ENCODE measurements at places on chromosomes 5 and 9.

DNA sequence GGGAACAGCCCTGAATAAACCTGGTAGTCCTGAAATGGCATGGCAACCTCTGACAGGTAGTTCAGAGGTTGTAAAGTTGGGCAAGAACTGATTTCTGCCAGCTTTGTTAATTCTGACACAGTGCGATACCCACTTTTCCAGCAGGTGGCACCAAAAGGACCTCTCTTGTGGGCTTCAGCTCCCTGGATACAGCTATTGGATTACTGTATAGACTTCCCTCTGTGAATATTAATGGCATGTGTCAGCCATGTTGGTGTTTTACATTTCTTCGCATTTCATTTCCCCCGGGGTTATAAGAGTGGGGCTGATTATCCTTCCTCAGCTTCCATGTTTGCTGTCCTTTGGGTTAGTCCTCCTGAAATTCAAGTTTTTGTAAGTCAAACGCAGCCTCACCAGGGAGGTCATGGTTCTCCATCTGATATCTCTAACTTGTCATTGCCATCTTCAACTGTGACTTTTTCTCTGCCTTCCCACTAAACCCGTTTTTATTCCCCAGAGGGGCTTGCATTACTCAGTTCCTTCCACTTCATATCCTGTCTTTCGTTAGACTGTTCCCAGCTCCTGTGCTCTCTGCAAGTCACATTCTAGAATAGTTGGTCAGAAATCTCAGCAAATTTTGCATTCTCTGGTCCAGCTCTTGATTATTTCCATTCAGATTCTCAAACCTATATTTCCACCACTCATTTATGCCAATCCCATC lies 135.6 kb downstream of the LIFR start:
- peak; percentile 63 for DNase-seq

DNA sequence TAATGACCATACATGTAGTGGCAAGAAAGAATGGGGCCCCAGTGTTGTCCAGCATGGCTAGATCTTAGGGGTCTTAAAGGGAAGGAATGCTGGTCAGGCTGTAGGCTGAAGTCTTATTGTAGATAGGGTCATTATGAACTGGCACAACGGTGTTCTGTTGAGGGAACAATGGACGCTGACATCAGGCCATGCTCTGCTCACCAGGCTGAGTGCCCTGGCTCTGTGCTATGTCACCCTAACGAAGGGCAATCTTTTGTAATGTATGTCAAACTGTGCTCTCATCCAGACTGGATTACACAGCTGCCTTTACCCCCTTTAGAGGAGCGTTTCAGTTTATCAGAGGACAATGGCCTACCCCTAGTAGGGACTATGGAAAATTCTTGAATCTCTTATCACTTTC lies 14.6 kb upstream of the ZNF608 start:
- no peak for DNase-seq

GRCh38 chr5:21765406-21765805 lies 1087.7 kb downstream of the CDH12 start:
- DNase-seq, result no peak

- no peak for DNase-seq
Observed at GRCh38 chr5:124574521-124575436, 171.7 kb downstream of the ZNF608 start.

DNA sequence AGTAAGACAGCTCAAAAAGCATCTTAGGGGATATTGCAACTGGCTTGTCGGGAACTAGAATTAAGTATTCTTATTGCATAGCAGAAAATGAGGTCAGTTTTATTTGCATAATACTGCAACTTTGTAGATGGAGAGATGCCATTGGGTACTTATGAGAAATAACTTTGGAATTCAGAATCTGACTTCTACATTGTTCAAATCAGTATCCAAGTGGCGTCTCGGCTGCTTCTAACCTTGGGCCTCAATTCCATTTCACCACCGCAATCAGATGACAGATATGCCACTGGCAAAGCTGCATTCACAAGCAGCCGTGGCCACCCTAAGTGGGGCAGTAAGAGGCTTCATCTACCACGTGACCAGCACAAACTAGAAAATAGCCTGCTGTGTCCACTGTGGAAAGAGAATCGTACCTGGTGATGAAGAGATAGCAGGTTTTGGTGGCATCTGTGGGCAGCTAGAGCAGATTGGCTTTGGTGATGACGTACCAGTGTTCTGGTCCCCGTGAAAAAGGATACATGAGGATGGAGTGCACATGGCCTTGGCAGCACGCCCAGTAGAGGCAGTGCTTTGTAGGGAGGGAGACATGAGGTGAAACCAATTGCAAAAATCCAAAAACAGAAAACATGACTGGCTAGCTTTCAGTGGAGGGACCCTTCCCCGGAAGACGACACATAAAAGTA lies 116.6 kb downstream of the KLHL3 start:
- DNase-seq, result peak; percentile 84

DNA sequence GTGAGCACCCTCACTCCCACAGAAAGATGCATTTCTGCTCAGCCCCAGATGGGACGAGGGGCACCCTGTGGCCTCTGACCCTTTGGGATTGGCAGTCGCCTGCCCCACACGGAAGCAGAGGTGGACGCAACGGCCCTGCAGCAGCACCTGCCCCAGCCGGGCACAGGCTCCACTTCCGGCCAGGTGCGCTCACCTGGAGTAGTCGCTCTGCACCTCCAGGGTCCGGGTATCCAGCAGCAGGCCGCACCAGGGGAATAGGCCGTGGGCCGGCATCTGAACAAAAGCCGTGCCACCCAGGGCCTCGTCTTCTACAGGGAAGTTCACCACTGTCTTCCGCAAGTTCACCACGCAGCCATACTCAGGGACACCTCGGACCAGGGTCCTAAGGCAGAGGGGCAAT lies 30.7 kb downstream of the TERT start:
- DNase-seq, result no peak

GRCh38 chr9:91418215-91418610 lies 5.4 kb downstream of the NFIL3 start:
- no peak for DNase-seq

DNA sequence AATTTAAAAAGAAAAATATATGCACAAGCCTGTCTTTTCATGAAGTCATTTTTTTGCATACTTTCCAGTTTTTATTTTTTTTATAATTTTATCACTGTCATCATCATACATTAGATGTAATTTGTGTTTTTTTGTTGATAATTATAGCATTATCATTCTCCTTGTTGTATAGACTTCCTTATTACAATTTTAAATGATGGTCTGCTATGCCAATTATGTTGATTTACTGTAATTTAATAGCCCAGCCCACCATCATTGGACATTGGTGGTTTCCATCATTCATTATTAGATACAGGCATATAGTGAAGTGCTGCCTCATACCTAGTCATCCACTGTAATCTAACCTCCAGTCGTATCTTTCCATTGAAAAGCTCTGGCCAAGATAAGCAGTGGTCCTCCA lies 3.8 kb upstream of the TJP2 start:
- DNase-seq, result peak; percentile 45

DNA sequence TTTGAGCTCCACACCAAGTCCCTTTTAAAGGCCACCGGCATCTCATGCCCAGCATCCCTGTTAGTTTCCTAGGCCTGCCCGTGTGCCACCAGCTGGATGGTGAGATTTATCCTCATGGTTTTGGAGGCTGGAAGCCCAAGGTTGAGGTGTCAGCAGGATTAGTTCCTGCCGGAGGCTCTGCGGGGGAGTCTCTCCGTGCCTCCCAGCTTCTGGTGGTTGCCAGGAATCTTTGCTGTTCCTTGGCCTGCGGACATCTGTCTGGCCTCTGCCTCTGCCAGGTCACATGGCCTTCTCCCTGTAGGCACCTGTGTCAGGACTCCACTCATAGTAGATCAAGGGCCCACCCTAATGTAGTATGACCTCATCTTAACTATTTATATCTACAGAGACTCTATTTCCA lies 45.4 kb downstream of the JADE2 start:
- DNase-seq, result no peak

GRCh38 chr5:125181955-125182354 lies 435.5 kb upstream of the ZNF608 start:
- DNase-seq, result no peak

- DNase-seq, result peak; percentile 71
Observed at GRCh38 chr9:73023025-73023541, 70.2 kb upstream of the ALDH1A1 start.

GRCh38 chr5:139650689-139651042 lies 2.5 kb downstream of the CXXC5 start:
- DNase-seq, result no peak

- DNase-seq, result no peak
Observed at GRCh38 chr9:135712613-135713295, 10.8 kb downstream of the KCNT1 start.

GRCh38 chr9:99052815-99053715 lies 51.8 kb upstream of the TGFBR1 start:
- DNase-seq, result no peak

- DNase-seq, result peak; percentile 94
Observed at GRCh38 chr5:169695919-169696490, 58.9 kb downstream of the DOCK2 start.

DNA sequence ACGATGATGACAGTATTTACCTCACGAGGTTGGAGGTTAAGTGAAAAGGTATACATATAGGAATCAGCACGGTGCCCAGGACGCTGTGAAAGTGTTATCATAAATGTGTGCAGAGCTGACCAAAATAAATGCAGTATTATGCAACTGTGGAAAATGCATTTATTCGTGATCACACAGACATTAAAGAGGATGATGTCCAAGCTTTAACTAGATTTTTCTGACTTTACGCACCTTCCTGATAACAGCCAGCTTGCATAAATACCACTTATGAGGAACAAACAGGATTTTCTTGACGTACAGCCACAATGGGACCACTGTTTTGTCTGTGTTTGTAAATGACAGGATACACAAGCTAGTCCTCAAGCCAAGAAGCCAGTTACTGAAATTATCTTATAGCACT lies 71.4 kb upstream of the ATP10B start:
- DNase-seq, result no peak

- no peak for DNase-seq
Observed at GRCh38 chr5:132475497-132475882, 15.1 kb downstream of the IRF1 start.

All from bronchial epithelial cell (primary cell).